ENCODE measurements at places on chromosomes 4 and X. TPM values are rescaled to one million over a fixed set of nuclear protein-coding genes. Genes with fewer than 3 reads are reported as not detected.

DNA sequence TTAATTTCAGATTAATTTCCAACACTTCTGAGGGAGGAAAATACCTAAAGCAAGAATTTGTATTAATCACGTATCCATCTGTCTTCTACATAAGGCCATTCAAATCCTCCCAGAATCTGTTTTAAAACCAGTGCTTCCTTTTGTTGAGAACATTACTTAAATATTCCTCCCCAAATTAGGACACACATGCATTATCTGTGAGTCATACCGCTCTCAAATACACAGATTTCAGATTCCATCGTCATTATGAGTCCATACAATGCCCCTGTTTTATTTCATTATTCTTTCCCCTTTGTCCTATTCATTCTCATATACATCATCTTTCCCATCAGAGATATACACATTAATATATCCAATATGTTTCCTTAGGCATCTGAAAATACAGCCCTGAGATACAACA lies 57.3 kb upstream of the PRSS12 start:
- no peak for DNase-seq

DNA sequence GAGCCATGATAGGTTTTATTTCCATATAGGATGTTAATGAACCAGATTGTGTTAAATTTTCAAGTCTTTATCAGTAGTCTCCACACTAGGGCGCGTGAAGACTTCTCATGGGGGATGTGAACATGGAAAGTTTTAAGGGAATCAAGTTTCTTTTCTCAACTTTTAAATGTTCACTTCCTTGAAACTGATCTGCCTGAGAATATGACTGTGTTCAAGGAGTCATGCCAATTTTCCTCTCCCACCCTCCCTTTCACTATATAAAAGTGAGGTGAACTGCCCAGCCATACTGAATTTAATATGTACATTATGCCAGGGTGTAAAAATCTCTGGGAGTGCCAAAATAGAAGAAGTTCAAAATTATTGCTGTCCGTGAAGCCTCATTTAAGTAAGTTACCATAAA lies 30.4 kb upstream of the HPGDS start:
- peak; percentile 7 for DNase-seq

- no peak for DNase-seq
These were observed 6.0 kb downstream of the GAGE10 start for GRCh38 chrX:49309401-49309981.

GRCh38 chr4:172794307-172794703 lies 374.3 kb upstream of the GALNT7 start:
- DNase-seq: no peak

- DNase-seq: no peak
These were observed 14.7 kb upstream of the PLAC8 start for GRCh38 chr4:83129264-83129663.

DNA sequence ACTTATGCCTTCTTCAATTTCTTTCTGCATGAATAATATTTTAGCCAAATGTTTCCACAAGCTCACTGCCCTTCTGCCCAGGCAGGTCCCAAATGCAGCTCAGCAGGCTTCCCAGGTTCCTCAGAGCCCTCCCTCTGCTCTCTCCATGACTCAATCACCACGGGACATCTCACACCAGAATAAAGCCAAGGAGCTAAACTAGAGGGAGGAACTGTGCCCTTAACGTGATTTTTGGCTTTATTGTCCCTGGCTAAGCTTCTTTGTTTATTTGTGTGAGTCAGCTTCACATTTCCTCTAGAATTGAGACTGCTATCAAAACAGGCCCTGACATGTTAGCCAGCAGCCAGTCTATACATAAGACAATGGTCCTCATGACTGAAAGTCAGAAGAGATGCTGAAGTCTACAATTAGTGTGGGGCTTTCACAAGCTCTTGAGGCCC lies 186.4 kb upstream of the GALNT7 start:
- DNase-seq: no peak

GRCh38 chrX:65690057-65690855 lies 22.8 kb downstream of the MSN start:
- DNase-seq: no peak

- DNase-seq: no peak
These were observed 90.0 kb upstream of the ADRA2C start for GRCh38 chr4:3676196-3676595.

DNA sequence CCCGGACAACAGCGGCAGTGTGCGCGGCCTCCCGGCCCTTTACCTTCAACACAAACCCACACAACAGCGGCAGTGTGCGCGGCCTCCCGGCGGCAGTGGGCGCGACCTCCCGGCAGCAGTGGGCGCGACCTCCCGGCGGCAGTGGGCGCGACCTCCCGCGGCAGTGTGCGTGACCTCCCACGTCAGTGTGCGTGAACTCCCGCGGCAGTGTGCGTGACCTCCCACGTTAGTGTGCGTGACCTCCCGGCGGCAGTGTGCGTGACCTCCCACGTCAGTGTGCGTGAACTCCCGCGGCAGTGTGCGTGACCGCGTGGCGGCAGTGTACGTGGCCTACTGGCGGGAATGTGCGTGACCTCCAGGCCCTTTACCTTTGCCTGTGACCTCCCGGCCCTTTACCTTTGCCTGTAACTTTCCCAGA lies 576.6 kb upstream of the FRG1 start:
- no peak for DNase-seq

- DNase-seq: no peak
These were observed 102.6 kb downstream of the DHRSX start for GRCh38 chrX:2398064-2398656.

DNA sequence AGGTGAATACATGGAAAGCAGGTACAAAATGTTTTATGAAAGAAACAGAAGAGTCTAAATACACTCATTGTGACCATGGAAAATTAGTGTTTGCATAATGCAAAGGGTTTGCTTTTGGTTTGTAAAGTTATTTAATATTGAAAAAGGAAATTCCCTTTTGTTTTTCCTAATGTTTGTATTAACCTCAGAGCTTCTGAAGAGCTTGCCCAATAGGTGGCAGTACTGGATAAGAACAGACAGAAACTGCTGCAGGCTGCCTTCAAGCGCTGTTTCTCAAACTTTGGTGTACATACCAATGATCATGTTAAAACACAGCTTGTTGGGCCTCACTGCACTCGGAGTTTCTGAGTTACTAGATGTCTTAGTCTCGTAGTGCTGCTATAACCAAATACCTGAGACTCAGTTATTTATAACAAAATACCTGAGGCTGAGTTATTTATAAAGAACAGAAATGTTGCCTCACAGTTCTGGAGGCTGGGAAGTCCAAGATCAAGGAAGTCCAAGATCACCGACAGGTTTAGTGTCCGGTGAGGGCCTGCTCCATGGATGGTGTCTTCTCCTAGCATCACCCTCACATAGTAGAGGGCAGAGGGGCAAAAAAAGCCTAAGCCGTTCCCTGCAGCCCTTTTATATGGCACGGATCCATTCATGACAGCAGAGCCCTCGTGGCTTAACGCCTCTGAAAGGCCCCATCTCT lies 54.2 kb downstream of the SUPT20HL2 start:
- no peak for DNase-seq

GRCh38 chr4:880684-881405 lies 51.3 kb downstream of the GAK start:
- DNase-seq: no peak

- no peak for DNase-seq
These were observed 44.8 kb upstream of the CDKN2AIP start for GRCh38 chr4:183399616-183400015.

- no peak for DNase-seq
These were observed 19.3 kb downstream of the TMEM154 start for GRCh38 chr4:152660526-152660925.

DNA sequence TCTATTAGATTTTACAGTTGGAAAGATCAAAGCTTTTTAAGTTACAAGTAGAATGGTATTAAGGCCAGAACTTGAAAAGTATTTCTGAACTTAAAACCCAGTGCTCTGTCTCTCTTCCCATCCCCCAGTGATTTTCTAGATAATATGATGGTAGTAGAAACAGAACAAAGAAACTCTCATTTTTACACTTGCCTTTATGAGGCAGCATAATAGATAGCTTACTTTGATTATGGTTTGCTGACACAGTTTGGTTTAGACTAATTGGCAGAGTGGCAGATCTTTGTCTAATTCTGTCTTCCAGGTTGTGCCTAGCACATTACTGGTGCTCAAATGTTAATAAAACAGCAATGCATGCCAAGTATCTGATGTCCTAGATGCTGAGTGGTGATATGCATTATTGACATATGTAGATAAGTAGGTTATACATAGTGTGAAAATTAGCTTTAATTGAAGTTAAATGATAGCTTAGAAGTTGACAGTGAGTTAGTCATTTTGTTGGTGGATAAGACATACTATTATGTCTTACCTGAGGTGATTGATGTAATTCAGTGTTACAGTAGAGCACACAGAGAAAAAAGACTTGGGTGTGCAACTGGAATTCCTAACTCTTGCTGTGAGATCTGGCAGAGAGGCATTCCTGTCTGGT lies 4.3 kb upstream of the RAPGEF2 start:
- no peak for DNase-seq

DNA sequence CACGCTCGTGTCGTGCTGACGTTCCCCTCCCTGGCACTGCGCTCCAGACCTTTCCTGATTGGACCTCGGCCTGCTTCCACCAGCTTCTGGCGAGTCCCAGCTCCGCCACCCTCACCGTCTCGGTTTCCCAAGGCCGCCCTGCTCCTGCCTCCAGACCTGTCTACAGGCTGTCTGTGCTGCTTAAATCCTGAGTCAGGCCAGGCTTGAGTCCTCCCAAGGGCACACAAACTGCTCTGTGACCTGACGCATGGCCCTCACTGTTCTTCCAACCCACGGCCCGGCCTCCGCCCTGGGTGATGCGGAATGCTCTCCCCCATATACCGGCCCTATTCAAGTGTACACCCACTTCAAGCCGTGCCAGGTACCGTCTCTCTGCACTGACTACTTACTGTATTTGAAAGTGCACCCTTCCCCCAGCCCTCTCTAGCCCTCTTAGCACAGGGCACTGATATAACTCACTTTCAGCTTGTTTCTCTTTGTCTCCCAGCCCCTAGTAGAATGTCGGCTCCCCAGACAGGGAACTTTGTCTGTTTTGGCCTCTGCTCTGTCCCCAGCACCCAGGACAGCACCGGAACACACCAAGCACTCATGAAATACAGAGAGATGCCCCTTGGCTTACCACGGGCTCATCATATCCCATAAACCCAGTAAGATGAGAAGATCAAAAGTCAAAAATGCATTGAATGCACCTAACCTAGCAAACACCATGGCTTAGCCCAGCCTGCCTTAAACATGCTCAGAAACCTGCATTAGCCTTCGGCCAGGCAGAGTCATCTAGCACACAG lies 63.1 kb upstream of the AFAP1 start:
- no peak for DNase-seq

GRCh38 chr4:176492646-176493302 lies 173.0 kb downstream of the SPCS3 start:
- no peak for DNase-seq

DNA sequence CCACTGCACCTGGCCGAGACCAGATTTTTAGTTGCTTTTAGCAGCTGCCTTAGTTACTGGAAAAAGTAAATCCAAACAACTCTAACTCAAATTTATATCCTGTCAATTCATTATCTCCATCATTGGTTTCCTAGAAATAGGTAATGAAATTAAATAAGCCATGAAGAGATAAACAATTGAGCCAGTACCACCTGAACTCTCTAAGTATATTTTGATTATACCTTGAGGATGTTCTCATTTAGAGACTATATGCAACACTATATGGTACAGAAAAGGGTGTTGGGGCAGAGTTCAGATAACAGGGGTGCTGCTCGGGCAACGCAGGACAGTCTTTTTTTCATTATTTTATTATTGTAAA lies 35.0 kb downstream of the SAT1 start:
- no peak for DNase-seq

GRCh38 chr4:56434599-56435139 lies 746 bp downstream of the PPAT start:
- no peak for DNase-seq

GRCh38 chr4:131001371-131001770 lies 1905.4 kb downstream of the C4orf33 start:
- no peak for DNase-seq

DNA sequence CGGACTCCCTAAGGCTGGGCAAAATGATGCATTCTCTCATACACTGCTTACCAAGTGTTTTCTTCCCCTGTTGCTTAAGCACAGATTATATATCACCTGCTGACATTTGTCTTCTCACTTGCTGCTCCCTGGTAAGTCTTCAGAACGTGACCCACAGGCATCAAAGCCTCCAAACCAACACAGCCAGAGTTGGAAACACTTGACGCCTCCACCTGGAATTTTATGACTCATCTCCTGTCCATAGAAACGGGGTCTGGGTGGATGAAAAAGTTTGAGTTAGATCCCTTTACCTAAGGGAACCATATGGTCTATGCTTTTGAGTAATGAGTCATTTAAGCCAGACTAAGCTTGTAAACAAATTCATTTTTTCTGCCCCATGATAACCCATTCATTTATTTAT lies 251.6 kb downstream of the USP46 start:
- DNase-seq: no peak

GRCh38 chrX:130211415-130212186 lies 39.8 kb downstream of the RAB33A start:
- no peak for DNase-seq

- no peak for DNase-seq
These were observed 77.7 kb upstream of the PCDH19 start for GRCh38 chrX:100487795-100488194.

Gene XAGE1A
- not detected for polyA plus RNA-seq

Gene RAI2
- polyA plus RNA-seq: 17.6 TPM

Gene CT55
- polyA plus RNA-seq: not detected

Gene ADGRA3
- 51.9 TPM for polyA plus RNA-seq

Gene CT45A3
- not detected for polyA plus RNA-seq

Gene SMIM20
- polyA plus RNA-seq: 44.9 TPM

Gene GAGE12H
- not detected for polyA plus RNA-seq

Gene PITX2
- polyA plus RNA-seq: 3.0 TPM

Gene MPP1
- polyA plus RNA-seq: 37.5 TPM

Gene SERPINA7
- polyA plus RNA-seq: 0.18 TPM

Gene NCAPG
- polyA plus RNA-seq: 27.1 TPM

Gene MMRN1
- polyA plus RNA-seq: 7.1 TPM
